ENCODE measurements at places on chromosomes 2 and 18.

GRCh38 chr2:104468846-104469245 is 385.1 kb upstream of the POU3F3 start:
- no peak overlapping the region for H3K4me3 ChIP-seq
- H3K27me3 ChIP-seq: no peaks in the 10 kb centered on the region
- no peak overlapping the region for H3K27ac ChIP-seq
- DNase-seq: no peak
- no peaks in the 10 kb centered on the region for H3K36me3 ChIP-seq

GRCh38 chr18:61651880-61652268 is 240.9 kb downstream of the RNF152 start:
- H3K4me3 ChIP-seq: no peak overlapping the region

- no peaks in the 10 kb centered on the region for H3K27me3 ChIP-seq
- peaks cover 37% of the 10 kb centered on the region for H3K4me1 ChIP-seq
- H3K4me3 ChIP-seq: no peak overlapping the region
- DNase-seq: no peak
- no peak overlapping the region for H3K27ac ChIP-seq
Observed at GRCh38 chr18:48847807-48848486, 102.8 kb downstream of the SMAD7 start.

DNA sequence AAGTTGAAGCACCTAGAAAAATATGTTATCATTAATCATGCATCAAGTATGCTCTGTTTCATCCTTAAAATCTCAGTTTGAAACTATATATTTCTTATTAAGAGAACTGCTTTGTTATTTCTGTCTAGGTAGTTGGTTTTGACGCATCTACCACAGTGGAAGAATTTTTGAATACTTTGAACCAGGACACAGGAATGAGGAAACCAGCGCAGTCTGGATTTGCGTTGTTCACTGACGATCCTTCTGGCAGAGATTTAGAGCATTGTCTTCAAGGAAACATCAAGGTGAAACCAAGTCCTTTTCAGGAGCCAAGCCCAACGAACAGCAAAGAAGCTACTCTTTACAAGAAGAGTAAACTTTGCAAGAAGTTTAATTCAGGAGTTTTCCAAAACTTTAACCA is 30.1 kb upstream of the DYNC2LI1 start:
- DNase-seq: no peak
- H3K4me3 ChIP-seq: no peak overlapping the region
- peaks cover 5% of the 10 kb centered on the region for H3K27me3 ChIP-seq
- no peaks in the 10 kb centered on the region for H3K4me1 ChIP-seq

DNA sequence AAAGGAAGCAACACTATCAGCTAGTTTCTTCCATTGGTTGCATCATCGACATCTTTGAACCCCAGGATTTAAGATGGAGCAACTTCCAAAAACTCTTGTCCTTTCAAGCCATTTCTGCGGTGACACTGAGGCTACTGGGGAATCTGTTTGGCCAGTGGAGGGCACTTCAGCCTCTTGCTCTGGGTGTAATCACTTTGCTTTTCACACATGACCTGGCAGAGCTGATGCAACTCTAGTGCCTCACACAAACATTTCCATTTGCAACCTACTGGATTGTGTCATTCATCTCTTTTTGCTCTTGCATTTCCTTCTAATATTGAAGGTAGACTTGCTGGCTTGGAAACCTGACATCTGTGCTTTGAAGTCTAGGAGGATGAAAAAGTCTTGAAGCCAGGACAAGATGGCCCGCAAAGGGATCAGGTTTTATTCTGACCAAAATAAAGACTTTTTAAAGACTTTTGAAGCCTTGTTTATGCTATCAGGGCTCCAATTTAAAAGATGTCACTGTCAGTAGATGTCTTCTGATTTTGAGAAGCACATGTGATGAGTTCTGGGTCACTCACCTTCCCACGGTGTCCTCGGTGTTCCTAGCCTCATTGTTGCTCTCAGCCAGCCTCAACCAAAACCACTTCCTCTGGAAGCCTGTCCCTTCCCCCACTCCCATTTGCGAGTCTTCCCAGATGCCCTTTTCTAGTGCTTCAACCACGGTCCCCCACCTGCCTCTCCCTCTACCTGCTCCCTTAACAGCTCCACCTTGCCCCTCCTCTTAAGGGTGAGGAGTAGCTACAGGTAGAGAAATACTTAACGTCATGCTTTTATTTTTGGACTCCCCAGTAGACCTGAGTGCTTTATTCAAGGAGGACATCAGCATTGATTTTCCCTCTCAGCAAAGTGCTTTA is 69.7 kb upstream of the KCNE4 start:
- DNase-seq: no peak
- peaks cover 12% of the 10 kb centered on the region for H3K27me3 ChIP-seq
- H3K27ac ChIP-seq: no peak overlapping the region

GRCh38 chr18:75208836-75209128 is 157 bp downstream of the PTGR3 start:
- H3K36me3 ChIP-seq: peaks cover 19% of the 10 kb centered on the region
- peak overlapping the region; percentile 57 for H3K27ac ChIP-seq
- H3K4me1 ChIP-seq: peaks cover 53% of the 10 kb centered on the region
- peak overlapping the region; percentile 90 for H3K4me3 ChIP-seq

DNA sequence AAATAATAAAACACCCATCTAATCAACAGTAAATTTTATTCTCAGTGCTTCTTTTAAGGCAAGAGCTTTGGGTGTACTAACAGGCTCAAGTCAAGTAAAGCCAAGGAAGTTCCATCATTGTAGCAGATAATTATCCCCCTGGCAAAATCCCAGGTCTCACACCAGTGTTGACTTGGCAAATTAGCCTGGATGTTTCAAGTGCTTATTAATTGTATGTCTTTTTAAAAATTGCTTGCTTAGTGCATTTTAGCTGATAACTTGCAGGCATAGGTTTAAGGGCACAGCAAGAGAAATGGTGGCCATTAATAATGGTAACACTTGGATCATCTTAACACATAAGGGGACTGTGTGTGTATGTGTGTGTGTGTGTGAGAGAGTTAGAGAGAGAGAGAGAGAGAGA is 42.0 kb upstream of the FMNL2 start:
- no peak overlapping the region for H3K27ac ChIP-seq
- H3K4me3 ChIP-seq: no peak overlapping the region
- no peak for DNase-seq
- H3K4me1 ChIP-seq: no peaks in the 10 kb centered on the region
- no peaks in the 10 kb centered on the region for H3K27me3 ChIP-seq

GRCh38 chr2:113895819-113896563 is 6.1 kb downstream of the ACTR3 start:
- H3K4me3 ChIP-seq: peak overlapping the region; percentile 92
- peaks cover 71% of the 10 kb centered on the region for H3K36me3 ChIP-seq
- no peak for DNase-seq
- H3K4me1 ChIP-seq: peaks cover 81% of the 10 kb centered on the region

DNA sequence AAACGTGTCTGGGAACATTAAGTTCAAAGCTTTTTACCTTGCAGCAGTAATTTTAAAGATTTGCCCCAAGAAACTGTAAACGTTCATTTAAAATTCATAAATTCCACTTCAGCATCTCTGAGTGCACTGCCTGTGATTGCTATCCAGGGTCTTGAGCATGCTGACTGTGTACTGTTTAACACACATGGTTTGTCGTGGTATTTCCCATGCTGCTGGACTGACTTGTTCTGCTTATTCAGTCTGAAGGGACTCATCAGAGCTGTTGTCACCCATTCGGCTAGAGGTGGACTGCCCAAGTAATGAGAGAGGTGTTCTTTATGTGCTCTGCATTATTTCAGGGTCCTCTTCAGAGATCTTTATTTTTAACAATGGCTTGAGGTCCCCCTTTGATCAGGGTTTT is 53.1 kb downstream of the RHBDD1 start:
- no peak for DNase-seq
- H3K4me3 ChIP-seq: no peak overlapping the region
- no peaks in the 10 kb centered on the region for H3K4me1 ChIP-seq

- no peaks in the 10 kb centered on the region for H3K36me3 ChIP-seq
- no peak for DNase-seq
- no peak overlapping the region for H3K4me3 ChIP-seq
- H3K4me1 ChIP-seq: no peaks in the 10 kb centered on the region
- H3K27me3 ChIP-seq: no peaks in the 10 kb centered on the region
- H3K27ac ChIP-seq: no peak overlapping the region
Observed at GRCh38 chr2:164205347-164205746, 415.9 kb downstream of the GRB14 start.

DNA sequence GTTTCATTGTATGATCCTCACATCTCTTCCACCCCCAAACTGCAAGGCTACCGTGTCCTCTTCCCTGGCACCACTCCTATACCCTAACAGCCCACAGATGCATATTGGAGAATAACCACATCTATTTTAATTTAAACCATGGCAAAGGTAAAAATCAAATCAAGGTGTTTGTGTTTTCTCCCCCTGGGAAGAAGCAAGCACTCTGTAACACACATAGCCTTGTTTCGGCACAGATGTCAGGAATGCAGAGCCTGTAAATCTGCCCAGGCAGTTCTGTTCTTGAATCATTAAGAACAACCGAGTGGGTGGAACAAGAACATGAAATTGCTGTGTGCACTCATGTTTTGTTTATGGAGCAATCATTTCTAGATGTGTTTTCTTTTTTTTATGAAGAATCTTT is 6.8 kb upstream of the COX7A2L start:
- H3K4me3 ChIP-seq: no peak overlapping the region
- H3K4me1 ChIP-seq: peaks cover 6% of the 10 kb centered on the region
- no peak for DNase-seq
- H3K27ac ChIP-seq: no peak overlapping the region
- H3K36me3 ChIP-seq: no peaks in the 10 kb centered on the region

- H3K4me3 ChIP-seq: peak overlapping the region; percentile 45
- no peaks in the 10 kb centered on the region for H3K27me3 ChIP-seq
- peak overlapping the region; percentile 99 for H3K27ac ChIP-seq
- peaks cover 35% of the 10 kb centered on the region for H3K4me1 ChIP-seq
- H3K36me3 ChIP-seq: peaks cover 4% of the 10 kb centered on the region
Observed at GRCh38 chr2:26246818-26247217, 2.1 kb downstream of the HADHB start.

- no peak overlapping the region for H3K4me3 ChIP-seq
- DNase-seq: no peak
- H3K36me3 ChIP-seq: no peaks in the 10 kb centered on the region
- no peaks in the 10 kb centered on the region for H3K27me3 ChIP-seq
Observed at GRCh38 chr2:60391649-60392375, 161.6 kb downstream of the BCL11A start.

DNA sequence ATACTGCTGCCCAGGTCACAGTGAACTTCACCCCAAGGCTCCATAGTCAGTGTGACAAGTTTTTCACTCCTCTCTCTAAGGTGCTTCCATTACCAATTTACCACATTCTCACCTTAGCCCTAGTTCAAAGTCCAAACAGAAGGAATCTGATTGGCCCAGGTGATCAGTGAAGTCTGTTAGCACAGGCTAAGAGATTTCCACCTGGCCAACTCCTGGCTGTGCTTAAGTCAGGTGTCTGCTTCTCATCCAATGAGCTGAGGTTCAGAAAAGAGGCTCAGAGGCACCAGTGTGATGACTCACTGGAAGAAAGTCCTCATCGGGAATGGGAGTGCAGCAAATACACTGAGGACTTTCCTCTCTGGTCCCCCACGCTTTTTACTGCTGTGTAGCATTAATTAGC is 164.4 kb upstream of the MGAT5 start:
- H3K4me3 ChIP-seq: no peak overlapping the region
- H3K36me3 ChIP-seq: peaks cover 1% of the 10 kb centered on the region
- no peaks in the 10 kb centered on the region for H3K4me1 ChIP-seq
- no peak for DNase-seq
- peaks cover 4% of the 10 kb centered on the region for H3K27me3 ChIP-seq

GRCh38 chr18:8260827-8261226 is 348.4 kb upstream of the RAB12 start:
- H3K4me1 ChIP-seq: no peaks in the 10 kb centered on the region
- DNase-seq: no peak
- H3K27me3 ChIP-seq: no peaks in the 10 kb centered on the region
- H3K4me3 ChIP-seq: no peak overlapping the region
- no peaks in the 10 kb centered on the region for H3K36me3 ChIP-seq

DNA sequence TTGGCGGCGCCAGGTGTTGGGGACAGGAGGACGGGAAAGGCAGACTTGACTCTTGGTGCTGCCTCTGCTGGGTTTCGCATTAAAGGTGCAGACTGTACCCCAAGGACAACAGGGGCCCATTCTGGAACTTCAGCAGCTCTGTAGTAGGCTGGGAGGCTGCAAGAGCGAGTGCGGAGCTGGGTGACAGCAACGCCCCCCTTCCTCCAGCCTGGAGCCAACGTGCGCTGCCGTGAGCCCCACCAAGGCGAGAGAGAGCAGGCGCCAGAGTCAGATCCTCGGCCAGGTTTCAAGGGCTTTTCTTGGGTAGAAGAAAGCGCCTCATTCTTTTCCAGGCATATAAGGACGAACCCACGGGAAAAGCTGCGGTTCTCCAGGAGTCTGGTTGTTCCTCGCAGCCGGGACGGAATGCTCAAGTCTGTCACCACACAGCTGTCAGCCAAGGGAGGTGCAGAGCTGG is 1.9 kb downstream of the DOK6 start:
- peaks cover 69% of the 10 kb centered on the region for H3K27me3 ChIP-seq
- DNase-seq: no peak
- H3K27ac ChIP-seq: no peak overlapping the region

Measured in activated CD8-positive, alpha-beta memory T cell treated with anti-CD3 and anti-CD28 coated beads, Interleukin-2, amount 10 ng/mL, durations not matched to agents 7 days and 5 days (primary cell).